ENCODE measurements at places on chromosomes 4 and X.

DNA sequence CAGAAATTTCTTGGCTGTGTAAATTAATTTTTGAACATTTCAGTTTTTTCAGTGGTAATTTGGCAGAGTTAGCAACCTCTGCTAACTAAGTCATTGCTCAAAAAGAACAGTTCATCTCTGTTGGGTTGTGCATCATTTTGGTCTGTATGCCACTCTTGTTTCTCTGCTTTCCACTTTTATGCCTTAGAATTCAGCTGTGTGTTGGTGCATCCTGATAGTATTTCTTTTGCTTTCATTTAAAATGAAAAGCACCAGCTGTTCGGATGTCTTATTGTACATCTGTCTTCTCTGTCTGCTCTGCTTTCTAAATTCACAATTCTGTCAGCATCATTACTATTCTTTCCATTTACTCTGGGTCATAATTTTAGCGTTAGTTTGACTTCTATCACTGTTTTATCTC is 388.2 kb upstream of the NDST4 start:
- DNase-seq: no peak

DNA sequence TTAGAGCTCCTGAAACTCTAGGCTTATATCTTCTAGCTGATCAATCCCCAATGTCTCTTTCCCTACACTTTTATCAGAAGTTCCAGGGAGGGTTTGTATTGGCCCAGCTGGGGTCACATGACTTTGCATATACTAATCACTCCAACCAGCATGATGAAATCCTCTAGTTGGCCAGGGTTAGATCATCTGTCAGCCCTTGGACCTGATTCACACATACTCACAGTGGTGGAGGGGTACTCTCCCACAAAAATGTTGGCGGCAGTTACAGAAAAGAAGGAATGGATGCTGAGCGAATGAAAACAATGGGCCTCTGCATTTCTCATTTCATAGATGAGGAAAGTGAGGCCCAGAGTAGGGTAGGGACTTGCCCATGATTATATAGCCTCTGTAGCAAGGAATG is 151.1 kb downstream of the PJA1 start:
- no peak for DNase-seq

- no peak for DNase-seq
Measured at GRCh38 chrX:36431819-36432218, 512.3 kb downstream of the CFAP47 start.

- no peak for DNase-seq
Measured at GRCh38 chrX:102627640-102628039, 23.6 kb upstream of the GPRASP1 start.

GRCh38 chr4:101596781-101597552 is 193.6 kb upstream of the BANK1 start:
- no peak for DNase-seq

DNA sequence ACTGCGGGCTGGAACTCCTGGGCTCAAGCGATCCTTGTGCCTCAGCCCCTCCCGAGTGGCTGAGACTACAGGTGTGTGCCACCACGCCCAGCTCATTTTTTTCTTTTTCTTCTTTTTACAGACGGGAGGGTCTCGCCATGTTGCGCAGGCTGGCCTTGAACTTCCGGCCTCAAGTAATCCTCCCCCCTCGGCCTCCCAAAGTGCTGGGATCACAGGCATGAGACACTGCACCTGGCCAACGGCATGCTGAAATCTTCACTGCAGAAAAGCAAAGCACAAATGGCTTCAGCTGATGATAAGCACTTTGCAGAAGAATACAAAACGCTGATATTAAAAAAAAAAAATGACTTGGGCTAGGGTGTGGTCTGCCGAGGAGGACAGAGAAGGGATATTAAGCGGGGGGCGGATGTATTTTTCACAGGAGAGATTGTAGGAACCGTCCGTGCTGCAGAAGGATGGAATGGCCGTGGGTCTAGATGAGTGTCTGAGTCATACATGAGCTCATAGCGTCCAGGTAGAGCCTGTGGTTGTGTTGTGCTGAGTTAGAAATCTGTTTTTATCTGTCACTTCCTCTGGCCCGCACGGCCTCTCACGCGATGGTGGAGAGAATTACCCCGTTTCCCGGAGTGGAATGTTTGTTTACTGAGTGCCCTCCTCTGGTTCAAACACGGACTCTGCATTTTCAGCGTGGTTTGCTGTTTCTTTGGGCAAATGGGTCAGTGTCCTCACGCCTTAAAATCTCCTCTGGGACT is 8.5 kb upstream of the AKAP17A start:
- no peak for DNase-seq

DNA sequence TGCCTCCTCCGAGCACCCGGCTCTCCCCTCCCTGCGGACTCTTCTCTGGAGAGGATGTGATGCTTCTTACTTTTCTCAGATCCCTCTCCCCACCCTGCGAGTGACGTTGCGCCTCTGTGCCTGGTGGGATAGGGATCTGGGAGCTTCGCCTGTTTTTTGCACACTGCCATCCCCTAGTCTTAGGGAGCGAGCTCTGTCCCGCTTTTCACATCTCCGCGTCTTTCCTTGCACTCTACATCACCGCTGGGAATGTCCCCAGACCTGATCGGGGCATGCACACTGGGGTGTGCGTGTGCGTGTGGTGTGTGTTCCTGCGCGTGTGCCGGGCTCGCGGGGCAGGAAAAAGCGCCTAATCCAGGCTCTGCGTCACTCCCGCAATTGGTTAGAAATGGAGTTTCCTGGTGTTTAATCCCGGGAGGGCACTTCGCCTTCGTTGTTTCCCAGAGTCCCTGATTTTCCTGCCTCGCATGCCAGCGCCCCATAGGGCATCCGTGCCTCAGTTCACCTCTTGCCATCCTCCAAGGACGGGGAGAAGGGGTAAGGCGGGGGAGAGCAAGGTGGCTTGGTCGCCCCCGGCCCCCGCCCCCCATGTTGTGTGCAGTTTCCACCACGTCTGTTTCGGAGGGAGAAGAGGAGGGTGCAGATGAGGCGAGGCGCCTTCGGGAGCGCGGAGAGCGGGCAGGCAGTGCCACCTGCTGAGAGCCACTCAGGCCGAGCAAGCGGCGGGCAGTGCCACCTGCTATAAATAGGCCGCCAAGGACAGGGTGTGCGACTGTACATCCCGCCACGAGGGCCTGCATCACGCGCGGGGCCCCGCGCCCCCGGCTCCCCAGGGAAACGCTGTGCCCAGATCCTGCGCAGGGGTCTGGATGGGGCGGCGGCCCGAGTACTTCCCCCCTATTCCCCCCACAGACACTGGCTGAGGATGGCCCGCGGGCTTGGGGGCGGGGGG is 759 bp upstream of the TBC1D1 start:
- peak; percentile 58 for DNase-seq

DNA sequence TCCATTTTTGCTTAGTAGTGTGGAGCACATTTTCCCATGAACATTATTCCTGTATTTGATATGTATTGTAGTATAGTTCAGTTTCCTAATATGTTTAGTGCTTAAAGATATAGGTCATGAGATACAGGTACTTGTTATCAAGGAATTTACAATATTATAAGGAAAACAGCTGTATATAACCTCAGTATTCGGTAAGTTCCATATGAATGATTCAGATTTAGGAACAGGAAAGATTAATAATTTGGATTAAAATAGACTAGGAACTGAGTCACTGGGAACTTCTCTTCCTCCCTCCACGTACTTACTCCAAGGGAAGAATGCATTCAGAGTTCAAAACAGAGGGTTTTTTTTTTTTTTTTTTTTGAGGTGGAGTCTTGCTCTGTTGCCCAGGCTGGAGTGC is 20.0 kb downstream of the DIAPH2 start:
- no peak for DNase-seq

DNA sequence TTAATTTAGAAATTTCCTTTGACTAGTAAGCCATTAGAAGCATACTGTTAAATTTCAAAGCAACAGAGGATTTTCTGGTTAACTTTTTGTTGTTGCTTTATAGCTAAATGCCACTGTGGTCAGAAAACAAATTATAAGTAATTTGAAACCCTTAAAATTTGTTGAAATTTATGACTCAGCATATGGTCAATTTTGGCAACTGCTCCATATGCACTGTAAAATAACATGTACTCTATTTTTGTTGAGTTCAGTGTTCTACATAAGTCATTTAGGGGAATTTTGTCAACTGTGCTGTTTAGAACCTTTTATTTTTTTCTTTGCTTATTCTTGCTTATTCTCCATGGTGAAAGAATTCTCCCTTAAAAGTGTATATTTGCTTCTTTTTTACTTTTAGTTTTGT is 28.6 kb downstream of the SCLT1 start:
- no peak for DNase-seq

DNA sequence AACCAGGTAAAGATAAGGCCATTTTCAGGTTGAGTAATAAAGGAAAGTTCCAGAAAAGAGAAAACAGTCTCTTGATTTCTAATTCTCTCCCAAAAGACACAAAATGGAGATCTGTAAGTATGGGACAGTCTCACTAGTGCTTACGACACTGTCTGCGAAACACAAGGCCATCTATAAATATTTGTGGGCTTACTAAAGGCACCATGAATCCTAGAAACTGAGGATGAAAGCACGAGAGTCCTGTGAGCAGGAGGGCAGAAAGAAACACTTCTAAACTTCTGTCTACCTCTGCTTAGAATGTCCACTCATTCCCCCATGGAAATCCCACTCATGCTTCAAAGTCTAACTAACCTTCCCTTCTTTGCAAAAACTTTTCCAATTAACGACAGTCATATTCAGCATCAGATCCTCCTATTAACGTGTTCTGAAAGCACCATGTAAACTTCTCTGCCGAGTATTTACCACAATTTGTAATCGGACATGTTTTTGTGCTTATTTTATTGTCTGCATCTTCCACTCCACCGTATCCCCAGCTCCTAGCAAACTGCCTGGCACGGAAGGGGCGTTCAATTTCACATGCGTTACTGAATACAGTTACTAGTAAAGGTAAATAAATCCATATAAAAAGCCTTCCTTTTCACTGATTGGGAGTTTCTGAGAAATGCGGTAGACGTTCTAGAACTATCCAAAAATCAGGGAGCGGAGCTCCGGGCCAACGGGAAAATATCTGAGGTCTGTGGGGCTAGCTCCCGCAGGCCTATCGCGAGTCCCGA is 665 bp downstream of the PSMD10 start:
- no peak for DNase-seq

DNA sequence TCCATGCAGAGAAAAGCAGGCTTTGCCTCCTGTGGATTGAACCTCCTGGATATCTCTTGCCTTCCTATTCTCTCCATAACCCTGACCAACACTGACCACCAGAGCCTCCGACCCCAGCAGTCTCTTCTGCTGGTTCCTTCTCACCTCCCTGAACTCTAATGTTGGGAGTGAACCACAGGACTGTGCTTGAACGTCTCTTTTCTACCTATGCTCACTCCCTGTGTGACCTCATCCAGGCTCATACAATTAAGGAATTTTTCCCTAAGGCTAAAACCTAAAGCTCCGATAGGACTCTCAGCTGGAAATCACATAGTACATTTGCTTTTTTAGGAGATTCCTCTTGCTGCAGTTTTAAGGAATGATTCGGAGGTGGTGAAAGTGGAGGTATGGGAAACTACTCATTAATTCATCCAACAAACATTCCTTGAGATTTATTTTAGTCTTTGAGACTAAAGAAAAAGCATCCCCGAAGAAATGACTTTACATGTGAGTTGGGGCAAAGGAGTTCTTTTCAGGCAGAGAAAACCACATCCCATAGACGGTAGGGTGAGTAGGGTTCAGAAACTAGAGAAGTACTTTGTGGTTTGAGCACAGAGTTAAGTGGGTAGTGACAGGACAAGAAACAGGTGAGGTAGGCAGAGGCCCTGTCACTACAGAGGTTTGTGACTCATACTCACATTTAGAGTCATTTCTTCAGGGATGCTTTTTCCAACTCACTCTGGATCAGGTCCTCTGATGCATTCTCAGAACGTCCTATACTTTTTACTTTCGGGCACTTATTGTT is 30.8 kb downstream of the NDNF start:
- no peak for DNase-seq

DNA sequence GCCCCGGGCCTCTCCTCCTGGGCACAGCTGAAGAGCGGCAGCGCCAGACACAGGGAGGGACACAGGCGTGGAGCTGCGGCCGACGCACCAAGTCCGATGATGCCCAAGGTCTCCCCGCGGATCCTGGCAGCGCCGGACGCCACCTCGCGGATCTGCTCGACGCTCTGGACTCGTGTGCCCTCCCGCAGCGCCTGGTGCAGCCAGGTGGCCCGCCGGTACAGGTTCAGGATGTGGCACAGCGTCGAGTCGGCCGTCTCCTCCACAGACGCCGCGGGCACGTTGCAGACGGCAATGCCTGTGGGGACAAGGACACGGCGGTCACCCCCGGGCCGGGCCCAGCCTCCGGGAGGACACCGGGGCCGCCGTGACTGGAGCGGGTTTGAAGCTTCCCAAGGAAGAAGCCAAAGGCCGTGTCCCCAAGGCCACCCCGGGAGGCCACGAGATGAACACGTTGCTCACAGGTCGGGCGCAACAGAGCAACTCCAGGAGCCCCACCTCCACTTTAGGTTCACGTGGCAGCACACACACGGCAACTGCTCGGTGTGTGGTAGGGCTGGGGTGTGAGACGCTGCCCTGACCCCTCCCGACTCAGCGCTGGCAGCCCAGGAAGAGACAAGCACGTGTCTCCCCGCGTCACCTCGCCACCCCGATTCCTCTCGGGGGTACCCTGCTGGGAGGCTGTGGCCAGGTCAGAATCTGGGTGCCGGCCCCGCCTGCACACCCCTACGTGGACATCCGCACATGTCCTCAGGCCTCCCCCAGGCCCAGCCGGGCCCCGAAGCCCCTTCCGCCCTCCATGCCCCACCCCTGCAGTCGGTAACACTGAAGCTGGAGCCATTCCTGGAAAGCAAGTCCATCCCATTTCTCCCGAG is 23.4 kb downstream of the CTBP1 start:
- DNase-seq: no peak

DNA sequence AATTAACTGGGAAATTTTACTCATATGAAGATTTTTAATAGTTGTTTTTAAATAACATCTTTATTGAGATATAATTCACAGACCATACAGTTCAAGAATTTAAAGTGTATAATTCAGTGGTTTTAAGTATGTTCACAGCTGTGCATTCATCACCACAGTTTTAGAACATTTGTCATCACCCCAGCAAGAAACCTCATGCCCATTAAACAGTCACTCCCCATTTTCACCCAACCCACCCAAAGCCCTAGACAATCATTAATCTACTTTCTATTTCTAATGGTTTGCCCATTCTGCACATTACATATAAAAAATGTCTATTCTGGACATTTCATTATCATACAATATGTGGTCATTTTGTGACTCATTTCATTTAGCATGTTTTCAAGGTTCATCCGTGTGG is 2.8 kb downstream of the UPRT start:
- no peak for DNase-seq

- DNase-seq: peak; percentile 4
Measured at GRCh38 chr4:110514889-110515479, 39.0 kb downstream of the ENPEP start.

DNA sequence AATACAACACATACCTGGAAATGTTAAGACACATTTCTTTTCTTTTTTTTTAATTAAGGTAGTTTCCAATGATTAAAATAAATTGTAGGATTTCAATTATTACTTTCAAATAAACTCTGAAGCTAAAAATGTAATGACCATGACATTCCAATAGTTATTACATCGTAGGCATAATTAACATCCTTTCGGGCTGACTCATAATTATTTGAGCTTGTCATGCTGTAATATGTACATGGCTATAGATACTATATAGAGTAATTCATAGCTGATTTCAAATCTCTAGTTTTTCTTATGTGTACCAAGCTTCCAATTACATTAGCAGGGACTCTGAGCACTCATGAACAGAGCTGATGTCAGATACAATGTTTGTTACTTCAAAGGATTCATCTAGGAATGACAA is 125.7 kb upstream of the GABRG1 start:
- DNase-seq: no peak

GRCh38 chr4:88743696-88744095 is 46.1 kb upstream of the NAP1L5 start:
- DNase-seq: no peak

All from COR-L47 (cell line).